Left colon (tissue), 2 donors: ENCODE measurements at places on chromosomes 1 and 21. TPM values are rescaled to one million over a fixed set of nuclear protein-coding genes. Genes with fewer than 3 reads are reported as not detected.

Gene LAX1
- total RNA-seq: 3.5 TPM

Gene AQP10
- total RNA-seq: not detected

Gene CLEC20A
- total RNA-seq: not detected

Gene TMIGD3
- total RNA-seq: 1.6 TPM

Gene CCDC28B
- total RNA-seq: 2.3 TPM

Gene PPM1J
- 1.1 TPM for total RNA-seq

Gene S1PR1
- 9.6 TPM for total RNA-seq

Gene PADI2
- total RNA-seq: 278 TPM

Gene CHD5
- total RNA-seq: 0.20 TPM

Gene LZIC
- 49.6 TPM for total RNA-seq

Gene CCDC30
- total RNA-seq: 2.6 TPM

Gene LMX1A
- 0.73 TPM for total RNA-seq

Gene ACTL8
- total RNA-seq: 0.21 TPM

Gene FCGR3A
- total RNA-seq: 3.7 TPM

GRCh38 chr21:15455819-15456462 is 273.8 kb upstream of the USP25 start:
- peak; percentile 83 for DNase-seq

DNA sequence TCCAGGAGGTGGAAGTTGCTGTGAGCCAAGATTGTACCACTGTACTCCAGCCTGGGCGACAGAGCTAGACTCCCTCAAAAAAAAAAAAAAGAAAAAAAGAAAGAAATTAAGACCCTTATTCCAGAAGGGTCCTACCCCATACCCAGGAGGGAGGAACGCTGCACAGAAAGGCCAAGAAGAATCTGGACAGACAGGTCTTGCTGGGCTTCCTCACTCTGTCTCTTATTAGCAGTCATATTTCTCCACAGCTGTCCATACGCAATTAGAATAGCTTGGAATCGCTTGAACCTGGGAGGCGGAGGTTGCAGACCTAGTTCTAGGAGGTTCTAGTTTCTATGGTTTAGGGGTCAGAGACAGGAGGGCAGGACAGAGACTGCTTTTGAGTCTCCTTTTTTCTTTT is 3.2 kb upstream of the PAQR7 start:
- DNase-seq: no peak

DNA sequence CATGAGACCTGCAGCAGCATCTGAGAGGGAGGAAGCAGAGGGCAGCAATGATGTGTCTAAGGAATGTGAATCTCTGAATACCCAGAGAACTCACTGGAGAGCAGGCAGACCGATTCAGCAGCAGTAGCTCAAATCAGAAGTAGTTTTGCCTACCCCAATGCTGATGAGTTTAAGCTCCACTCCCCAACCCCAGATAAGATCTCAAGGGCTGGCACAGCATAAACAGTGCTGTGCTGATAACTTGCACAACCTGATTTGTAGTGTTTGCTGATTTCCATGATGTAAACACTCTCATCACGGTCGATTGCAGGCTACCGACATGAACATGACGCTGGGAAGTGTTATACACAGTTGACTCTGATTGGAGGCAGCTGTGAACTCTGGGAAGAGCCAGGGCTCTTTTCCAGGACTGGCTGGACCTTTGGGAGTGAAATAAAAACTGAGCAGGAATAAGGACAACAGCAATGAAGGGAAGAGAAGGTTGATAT is 11.2 kb upstream of the HMGCS2 start:
- peak; percentile 70 for DNase-seq

DNA sequence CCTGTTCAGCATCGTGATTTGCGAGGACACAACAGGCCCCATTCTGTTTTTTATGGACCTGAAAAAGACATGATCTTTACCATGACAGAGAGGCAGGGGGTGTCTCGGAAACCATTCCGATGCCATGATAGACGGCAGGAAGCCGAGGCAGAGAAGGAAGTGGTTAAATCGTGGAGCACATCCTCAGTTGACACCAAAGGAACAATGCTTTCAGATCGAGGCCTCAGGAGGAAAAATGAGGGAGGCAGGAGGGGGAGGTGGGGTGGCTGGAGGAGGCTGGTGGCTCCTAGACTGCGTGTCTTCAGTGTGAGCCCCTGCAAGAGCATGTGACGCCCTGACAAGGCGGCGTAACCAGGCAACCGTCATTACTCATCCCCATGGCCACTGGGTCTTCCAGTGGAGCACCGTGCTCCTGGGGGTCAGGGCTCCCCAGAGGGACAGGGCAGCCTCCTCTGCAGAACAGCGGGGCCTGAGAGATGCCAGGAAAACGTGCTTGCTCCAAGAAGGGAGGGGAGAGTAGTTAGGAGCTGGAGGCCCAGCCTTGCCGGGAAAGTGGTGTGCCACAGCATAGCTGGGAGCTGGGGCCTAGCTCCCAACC is 172.8 kb upstream of the TMEM51 start:
- no peak for DNase-seq

GRCh38 chr1:156121457-156121856 is 6.9 kb downstream of the LMNA start:
- no peak for DNase-seq

DNA sequence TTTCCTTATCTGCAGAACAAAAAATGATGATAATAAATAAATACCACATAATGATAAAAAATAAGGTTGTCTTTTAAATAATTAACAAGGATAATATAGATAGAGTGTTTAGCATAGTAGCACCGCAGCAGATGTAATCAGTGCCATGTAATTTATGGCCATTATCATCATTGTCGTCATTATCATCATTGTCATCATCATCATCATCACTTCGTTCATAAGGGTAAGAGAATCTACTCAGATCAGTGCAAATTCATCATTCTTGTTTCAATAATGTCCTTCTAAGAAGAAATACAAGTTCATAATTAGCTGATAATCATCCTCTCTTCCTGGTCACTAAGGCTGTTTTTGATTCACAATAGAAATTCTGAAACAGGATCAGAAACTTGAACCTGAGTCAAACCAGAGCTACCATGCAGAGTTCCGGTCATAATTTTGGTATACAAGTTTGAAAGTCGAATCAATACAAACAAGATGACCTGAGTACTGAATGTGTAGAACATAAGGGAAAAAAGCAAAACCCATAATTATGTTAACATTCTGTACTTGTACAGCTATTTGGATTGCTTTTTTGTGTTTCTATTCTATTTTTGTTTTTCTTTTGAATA is 172.0 kb downstream of the LRRC40 start:
- DNase-seq: no peak

DNA sequence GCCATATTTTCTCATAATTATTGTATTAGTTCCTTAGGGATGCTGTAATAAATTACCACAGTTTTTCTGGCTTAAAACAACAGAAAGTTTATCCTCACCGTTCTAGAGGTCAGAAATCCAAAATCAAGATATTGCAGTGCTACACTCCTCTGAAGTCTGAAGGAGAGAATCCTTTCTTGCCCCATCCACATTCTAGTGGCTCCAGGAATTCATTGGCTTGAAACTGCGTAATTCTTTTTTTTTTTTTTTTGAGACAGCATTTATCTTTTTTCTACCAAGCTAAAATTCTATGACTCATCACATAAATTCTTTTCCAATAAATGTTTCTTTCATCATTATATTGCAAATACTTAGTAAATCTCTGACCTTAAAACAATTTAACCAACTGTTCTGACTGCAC is 451.0 kb upstream of the RGS18 start:
- no peak for DNase-seq

GRCh38 chr1:23567629-23567995 is 8.3 kb upstream of the ID3 start:
- no peak for DNase-seq

DNA sequence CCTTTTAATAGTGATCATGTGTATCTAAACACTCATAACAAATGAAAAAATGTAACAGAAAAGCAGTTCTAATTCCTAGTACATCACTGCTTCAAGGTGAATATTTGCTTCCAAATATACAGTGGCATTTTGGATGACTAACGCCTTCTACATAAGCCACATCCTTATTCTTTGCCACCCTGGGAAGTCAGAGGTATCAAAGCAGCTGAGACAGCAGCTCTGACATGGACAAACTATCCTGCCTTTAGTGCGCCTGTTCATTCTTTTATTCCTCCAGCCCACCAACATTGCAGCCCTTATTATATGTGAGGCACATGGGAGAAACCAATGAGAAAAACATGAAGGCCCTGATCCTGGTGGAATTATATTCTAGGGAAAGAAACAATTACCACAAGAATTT is 183.0 kb downstream of the APP start:
- no peak for DNase-seq

- no peak for DNase-seq
These were observed 22.4 kb downstream of the MCOLN3 start for GRCh38 chr1:85025940-85026339.

DNA sequence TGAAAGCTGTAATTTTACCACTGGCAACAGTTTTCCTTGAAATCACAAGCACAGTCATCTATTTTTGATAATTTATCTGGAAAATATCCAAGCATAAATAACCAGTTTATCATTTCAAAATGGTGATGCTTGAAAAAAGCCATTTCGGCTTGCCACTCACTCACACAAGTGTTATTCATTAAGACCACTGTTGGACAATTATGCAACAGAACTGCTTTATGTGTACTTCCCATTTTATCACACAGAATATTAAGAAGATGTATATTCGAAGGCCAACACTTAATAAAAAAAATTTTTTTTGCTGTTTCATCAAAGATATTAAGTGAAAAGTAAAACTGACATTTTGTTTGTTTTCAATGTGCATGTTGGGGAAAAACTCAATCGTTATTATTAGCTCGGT is 62.3 kb downstream of the EIF4G3 start:
- no peak for DNase-seq

- DNase-seq: no peak
These were observed 143.2 kb upstream of the C1orf105 start for GRCh38 chr1:172277275-172277674.

DNA sequence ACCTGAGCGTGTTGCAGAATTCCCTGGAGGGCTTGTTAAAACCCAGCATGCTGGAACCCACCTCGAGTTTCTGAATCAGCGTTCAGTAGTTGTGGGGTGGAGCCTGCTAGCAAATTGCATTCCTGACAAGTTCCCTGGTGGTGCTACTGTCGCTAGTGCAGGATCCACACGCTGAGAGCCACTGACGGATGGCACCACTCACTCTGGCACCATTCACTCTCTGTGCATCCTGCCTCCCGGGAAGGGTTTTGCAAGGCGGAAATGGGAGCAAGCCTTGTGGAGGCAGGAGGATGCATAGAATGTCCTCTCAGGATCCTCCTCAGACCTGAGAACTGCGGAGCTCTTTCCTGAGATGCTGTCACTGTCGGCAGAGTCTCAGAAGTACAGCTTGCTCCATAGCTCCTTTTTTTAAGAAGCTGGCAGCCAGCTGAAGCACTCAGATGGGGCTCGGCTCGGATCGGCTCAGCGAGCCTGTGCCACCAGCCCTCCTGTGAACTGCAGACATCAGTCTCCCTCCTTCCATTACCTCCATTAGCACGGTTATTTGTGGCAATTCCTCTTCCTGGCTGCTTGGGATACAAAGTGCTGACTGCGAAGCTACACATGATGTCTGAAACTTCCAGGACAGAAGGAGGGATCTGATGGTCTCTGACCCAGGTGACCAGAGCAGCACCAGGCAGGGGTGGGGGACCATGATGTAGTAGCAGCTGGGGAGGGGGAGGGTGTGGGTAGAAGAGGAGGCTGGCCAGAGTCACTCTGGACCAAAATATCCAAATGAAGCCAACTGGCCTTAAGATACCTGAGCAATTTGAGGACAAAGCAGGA is 89.6 kb downstream of the C1orf94 start:
- no peak for DNase-seq

- no peak for DNase-seq
These were observed 352.3 kb downstream of the RYR2 start for GRCh38 chr1:237394281-237394680.

DNA sequence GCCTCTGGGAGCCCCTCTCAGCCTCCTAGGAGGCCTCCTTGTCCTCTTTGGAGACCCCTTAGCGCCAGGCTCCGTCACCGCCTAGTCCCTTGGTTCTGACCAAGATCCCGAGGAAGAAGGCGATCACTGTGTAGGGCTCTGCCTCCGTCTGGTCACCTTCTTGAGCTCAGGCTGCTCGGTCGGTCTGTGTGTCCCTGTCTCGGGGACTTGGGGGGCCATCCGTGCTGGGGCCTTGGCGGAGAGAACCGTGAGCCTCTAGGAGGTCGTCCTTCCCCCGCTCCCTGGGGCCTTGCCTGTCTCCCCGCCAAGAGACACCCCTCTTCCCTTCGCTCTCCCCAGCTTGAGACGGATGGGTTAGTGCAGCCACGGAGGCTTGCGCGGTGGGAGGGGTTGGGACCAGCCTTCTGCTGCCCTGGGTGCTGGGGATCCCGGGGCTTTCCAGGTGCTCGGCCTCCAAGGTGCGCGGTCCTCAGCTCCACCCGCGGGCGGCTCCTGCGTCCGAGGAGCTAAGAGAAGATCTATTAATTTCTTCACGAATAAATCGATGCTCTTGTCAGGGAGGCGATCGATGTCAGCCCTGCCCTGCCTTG is 701 bp upstream of the INSRR start:
- DNase-seq: no peak

- DNase-seq: no peak
These were observed 42.6 kb downstream of the FAF1 start for GRCh38 chr1:50917138-50918137.

DNA sequence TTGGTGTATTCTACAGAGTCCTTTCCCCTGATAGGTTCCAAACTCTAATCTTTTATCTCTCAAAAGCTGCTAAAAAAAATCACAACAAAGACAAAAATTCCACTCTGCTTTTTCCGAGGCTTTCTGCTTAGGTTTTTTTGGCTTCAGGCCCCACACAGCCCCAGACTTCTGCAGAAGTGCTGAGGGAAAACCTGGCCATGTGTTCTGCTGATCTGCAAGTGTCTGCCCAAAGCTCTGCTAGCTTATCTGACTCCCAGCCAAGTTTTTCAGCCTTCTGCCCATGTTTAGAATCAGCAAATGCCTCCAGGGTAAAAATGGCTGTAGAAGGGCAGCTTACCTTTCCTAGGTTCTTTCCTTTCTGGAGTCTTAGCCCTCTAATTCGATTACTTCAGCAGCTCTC is 28.4 kb downstream of the DISP3 start:
- DNase-seq: no peak

DNA sequence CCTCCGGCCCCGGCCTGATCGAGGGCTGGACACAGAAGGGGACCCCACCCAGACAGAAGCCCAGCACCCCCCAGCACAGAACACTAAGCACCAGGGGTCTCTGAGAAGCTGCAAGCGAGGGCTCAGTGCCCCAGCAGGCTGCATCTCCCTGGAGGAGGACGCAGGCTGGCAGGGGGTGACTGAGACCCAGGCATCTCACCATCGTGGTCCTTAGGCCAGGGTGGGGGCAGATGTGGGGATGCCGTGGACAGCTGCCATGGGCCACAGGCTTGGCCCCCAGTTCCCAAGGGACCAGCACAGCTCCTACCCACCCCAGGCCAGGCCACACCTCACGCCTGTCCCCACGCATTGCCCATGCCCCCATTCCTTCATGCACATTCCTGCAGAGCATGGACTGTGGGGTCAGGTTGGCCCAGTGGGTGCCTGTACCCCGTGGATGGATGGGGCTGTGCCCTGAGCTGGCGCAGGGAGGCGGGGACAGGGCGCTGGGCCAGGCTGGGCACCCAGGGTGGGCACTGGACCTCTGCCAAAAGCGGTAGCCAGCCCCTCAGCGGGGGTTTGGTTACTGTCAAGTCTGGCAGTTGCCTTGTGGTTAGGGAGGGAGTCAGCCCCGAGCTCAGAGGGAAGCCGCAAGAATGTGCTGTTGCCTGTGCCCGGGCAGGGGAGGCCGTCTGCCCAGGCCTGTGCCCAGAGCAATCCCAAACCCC is 61.5 kb downstream of the ARHGEF16 start:
- DNase-seq: no peak

GRCh38 chr21:44454747-44455523 is at the start of gene LRRC3:
LRRC3 (plus strand) TSS chr21:44455510; CDS start chr21:44456645, 1,135 bp downstream.
- peak; percentile 92 for DNase-seq
